ENCODE measurements at places on chromosomes 7 and 10.

DNA sequence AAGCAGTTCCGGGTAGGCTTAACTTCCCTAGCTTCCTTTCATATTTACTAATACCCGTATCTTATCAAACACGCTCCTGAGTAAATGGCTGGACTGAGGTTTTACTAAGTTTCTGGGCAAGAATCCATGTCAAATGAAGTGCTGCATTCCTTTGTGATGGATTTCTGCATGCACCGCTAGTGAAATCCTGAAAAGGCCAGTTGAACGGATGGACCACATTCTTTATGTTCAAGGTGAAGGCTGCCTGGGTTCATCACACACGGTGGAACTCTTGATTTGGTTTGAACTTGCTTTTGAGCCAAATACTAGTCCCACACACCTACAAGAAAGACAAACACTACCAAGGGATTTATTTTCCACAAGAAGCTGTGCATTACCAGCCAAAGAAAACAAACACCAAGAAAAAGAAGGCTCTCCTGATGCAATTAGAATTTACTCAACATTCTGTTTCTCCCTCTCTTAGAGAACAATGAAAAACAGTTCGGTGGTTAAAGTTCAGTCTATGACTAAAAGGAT lies 255.0 kb upstream of the SEMA3C start:
- no peak for DNase-seq

GRCh38 chr10:124550293-124551034 lies 88.8 kb downstream of the LHPP start:
- no peak for DNase-seq

DNA sequence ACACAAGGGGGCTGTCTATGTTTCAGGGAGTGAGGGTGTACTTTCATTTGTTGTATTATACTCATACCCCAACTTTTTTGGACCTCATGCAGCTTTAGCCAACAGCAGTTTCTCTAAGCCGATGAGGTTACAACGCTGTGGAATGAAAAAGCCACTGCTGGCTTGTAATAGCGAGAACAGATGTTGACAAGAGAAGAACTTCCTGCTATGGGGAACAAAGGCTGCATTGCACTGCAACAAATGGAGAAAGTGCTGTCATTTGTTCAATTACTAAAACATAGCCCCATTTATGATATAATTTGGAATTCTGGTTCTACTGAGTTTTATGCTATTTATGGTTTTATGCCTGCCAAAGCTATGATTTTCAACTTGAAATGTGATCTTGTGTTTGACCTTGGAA lies 104.2 kb upstream of the TMEM72 start:
- DNase-seq, result no peak

DNA sequence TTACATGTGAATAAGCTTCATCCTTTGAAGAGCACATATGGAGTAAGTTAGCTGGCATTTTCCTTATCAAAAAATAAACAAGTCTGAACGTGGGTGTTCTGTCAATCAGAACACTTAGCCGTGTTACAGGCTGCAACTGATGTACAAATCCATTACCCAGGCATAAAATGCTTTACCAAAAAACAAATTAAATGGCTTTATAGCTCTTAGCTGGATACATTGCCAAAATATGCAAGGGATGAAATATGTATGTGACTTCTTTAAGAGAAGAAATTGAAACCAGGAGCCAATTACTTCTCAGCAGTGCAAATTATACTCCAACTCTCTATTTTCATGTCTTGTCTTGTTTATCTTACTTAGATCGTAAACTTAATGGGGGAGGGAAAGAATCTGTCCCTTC lies 214.8 kb downstream of the DGKB start:
- no peak for DNase-seq

GRCh38 chr10:96491303-96491702 lies 22.4 kb downstream of the TLL2 start:
- no peak for DNase-seq

DNA sequence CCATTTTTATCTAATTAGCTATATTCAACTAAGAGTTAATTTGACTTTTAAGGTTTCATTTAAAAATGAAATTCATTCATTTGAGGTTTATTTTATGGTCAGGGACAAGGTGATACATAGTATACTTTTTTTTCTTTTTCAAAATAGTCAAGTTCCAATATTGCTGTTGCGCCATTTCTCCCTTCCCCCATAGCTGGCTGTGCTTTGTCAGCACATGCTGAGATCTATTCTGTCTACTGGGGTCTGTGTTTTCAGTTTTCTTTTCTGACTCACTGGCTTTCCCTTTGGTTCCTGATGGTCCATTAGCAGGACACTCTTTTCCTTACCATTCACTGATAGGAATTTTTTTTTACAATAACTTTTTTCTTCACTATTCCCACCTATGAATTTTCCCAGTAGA lies 336.4 kb upstream of the TMEM229A start:
- DNase-seq, result no peak

Data from NCI-H524 (cell line).